NCI-H524 (cell line): ENCODE measurements at places on chromosomes 7 and 10.
A peak's percentile ranks its signal among the peaks of the same experiment; 100 is the strongest.

DNA sequence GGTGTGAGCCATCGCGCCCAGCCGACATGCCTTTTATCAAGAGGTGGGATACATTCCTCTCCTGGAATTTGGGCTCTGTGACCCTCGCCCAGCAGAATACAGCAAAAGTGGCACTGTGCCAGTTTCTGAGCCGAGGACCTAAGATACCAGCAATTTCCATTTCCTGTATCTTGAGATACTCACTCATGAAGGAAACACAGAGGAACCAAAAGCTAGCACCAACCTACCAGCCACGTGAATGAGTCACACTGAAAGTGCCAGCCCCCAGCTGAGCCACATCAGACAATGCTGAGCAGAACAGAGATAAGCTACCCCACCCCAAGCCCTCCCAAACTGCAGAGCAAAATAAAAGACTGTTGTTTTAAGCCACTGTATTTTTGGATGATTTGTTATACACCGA lies 56.3 kb downstream of the CACUL1 start:
- DNase-seq: no peak

GRCh38 chr10:114167985-114168384 lies 6.0 kb downstream of the CCDC186 start:
- no peak for DNase-seq

- no peak for DNase-seq
Measured at GRCh38 chr10:48383393-48383792, 76.9 kb downstream of the MAPK8 start.

DNA sequence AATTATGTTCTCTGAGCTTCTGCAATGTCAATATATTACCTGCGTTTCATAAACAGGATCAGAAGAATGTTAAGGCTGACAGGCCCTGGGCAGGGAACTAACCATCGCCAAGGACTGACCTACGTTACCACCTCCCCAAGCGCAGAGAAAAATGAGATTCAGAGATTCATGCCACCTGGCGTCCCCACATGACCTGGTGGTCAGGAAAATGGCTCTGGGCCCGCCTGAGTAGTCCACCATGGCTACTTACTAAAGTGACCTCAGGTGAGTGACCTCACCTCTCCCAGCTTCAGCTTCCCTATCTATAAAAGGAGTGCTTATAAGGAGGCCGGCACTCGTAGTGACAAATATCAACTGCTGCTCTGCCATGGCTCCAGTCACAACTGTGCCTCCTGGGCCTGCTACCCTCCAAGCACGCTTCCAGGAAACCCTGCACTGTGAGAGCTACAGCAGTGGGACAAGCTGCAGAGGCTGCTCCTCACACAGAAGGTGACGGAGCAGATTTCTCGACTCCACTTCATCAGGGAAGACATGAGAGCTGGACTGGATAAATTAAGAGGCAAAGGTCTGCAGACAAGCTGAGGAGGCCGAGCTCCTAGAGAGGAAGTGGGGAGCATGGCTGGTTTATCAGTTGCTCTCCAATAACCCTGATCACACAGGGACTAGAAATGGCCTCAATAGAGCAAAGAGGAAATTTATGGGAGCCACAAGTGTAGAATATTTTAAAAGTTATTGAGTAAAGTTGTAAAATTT lies 103.0 kb downstream of the RNF216 start:
- no peak for DNase-seq

GRCh38 chr10:86234107-86234506 lies 132.5 kb downstream of the GRID1 start:
- DNase-seq: no peak

GRCh38 chr7:150322833-150323681 lies at the start of the genes ACTR3C and LRRC61:
Gene ACTR3C, minus strand, starts transcription at chr7:150323545. Its CDS starts 28,249 bp downstream, at chr7:150295296.
Gene LRRC61, plus strand, starts transcription at chr7:150323355. Its CDS starts 13,507 bp downstream, at chr7:150336862.
- DNase-seq: peak; percentile 80

GRCh38 chr7:120987683-120988590 lies 574 bp upstream of the CPED1 start:
- peak; percentile 82 for DNase-seq

- DNase-seq: no peak
Measured at GRCh38 chr7:50182759-50183158, 89.7 kb upstream of the ZPBP start.

DNA sequence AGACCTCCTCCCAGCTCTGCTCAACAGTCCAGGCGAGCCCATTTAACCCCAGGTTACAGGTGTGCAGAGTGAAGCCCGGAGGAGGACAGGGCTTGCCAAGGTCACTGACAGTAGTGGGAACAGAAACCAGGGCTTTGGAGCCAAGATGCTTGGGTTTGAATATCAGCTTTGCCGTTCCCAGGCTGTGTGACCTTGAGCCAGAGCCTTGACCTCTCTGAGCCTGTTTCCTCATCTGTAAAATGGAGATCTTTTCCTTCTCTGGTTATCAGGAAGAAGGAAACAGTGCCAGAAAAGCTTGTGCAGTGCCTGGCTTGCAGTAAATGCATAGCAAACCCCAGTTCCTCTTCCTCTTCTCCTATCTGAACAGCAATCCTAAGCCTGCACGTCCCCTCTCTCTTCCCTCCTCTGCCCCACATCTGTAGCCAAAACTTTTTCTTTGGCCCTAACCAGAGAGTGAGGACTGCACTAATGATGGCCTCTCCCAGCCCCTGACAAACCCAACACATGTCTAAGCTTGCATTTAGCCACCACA lies 21.4 kb upstream of the MLXIPL start:
- no peak for DNase-seq

DNA sequence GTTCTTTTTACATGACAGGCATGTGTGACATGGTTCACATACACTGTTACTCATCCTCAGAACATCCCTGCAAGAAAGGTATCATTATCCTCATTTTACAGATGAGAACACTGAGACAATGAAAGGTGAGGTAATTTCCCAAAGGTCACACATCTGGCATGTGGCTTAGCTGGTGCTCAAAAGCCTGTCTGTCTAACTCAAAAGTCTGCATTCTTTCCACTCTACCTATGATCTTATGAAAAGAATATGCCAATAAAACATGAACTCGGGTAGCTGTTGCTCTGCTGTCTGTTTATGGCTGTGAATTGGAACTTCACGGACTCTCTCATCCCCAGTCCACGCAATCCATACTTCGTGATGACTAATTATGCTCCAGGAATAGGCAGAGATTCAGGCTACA lies 79.0 kb upstream of the ODAD2 start:
- DNase-seq: no peak

DNA sequence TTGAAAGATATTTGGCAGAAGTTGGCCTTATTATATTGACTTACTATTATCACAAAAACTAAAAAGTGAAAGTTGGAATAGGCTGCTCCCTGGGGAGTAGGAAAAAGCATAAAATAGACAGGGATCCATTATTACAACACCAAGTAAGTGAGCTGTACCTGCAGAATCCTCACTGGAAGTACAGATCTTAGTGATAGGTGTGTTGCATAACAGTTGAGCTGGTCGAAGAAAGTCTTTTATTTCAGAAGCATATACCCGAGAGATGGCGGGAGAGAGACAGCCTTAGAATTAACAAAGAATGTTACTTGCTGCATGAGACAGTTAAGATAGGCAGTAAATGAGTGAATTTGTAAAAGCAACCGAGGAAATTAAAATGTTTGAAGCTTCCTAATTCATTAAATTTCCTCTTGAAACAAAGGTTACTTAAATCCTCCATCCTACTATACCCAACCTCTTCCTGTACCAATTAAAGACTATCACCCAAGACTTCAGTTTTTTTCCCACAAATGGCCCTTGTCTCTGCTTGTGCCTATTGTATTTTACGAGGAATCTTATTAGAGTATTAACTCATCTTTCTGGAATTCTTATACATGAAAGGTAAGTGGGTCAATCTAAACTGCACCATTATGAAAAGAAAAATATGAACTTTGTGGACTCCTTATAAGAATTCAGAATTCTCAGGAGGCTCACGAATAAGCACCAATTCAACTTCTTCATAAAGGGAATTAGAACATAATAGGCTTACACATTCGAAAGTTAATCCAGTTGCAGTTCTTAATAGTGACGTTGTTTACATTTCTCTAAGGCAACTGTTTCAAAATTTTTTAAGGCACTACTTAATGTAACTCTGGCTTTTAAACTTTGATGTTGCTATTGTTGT lies 56.2 kb downstream of the CREM start:
- no peak for DNase-seq

DNA sequence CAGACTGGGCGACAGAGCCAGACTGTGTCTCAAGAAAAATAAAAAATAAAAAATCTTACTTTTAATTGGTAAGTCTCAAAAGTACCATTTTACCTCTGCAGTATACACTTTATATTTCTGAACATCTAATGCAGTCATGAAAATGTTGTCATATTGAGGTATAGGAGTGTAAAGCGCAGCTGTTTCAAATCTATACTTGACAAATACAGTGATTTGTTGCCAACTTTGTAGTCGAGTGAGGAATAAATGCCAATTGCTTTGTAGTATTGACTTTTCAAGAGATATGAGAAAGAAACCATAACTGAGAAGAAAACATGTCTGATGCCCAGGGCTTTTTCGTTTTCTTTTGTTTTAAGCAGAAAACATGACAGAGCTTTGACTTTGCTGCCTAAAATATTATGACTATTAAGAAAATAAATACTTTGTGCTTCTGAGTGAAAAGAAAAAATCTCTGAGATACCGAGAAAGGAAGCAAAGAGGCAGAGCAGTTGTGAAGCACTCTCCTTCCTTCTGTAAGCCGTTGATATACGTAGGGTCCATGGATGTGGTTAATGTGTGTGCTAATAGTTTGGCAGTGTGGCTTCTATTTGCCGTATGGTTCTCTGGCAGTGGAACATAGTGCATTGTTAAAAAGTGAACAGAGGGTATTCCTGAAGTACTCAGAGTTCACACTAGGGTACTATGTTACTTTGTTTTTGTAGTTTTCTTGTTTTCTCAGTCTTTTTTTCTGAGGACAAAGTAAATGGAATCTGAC lies 38.2 kb downstream of the AVL9 start:
- DNase-seq: no peak

- no peak for DNase-seq
Measured at GRCh38 chr10:74088722-74089121, 61.9 kb downstream of the AP3M1 start.

GRCh38 chr7:21426286-21427181 lies 1.3 kb upstream of the SP4 start:
- DNase-seq: no peak

DNA sequence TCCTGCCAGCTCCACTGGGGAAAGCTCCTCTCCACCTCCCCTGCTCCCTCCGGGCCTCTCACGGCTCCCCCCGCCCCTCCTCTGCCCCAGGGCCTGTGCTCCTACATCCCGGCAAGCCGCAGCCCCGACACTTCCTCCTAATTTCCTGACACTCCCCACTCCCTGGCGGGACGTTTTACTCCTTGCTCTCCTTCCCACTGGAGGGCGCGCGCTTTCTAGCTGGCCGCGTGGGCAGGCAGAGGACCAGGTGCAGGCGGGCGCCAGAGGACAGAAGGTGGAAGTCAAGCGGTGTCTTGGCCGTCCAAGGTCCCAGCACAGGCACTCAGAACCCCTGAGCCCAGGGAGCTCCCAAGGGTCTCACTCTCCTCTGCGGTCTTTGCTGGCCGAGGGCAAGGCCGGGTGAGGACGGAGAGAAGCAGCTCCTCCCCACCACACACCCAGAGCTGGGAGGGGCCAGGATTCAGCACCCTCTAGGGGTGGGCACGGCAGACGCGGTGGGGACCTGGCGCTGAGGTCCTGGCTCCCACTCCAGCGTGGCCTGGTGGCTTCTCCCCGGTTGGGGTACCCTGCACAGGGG lies 19.1 kb downstream of the ADAM8 start:
- DNase-seq: peak; percentile 19

DNA sequence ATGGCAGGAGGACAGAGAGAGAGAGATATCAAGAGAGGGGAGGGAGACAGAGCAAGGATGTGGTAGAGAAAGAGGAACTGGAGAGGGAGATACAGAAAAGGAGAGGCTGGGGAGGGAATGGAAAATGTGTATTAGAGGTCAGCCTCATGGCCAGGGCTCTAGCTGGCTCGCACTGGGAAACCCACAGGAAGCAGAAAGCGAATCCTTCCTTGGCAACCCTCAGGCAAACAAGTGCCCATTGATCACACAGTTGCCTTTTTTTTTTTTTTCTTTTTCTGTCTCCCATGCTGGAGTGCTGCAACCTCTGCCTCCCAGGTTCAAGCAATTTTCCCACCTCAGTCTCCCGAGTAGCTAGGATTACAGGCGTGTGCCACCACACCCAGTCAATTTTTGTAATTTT lies 391.2 kb downstream of the TYW1 start:
- no peak for DNase-seq

DNA sequence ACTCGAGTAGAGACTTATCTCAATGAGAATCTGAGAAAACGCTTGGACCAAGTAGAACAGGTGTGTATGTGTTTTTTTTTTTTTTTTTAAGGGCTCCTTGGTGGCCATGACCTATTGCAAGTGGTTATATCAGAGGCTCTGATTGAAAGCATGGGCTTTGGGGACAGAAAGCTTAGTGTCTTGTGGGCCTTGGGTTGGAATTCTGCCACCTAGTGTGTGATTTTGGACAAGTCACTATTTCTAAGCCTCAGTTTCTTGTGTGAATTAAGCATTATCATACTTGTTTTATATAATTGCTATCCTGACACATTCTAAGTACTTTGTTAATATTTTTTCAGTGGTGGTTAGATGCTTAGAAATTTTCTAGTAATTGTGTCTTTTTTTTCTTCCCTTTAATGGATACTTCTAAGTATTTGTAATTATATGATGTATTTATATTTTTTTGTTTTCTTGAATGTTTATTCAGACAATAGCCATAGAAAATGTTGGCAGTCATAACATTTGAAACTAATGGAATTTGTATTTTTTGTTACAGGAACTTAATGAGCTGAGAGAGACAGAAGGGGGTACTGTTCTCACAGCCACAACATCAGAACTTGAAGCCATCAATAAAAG lies 33.1 kb downstream of the SMC3 start:
- DNase-seq: peak; percentile 50

DNA sequence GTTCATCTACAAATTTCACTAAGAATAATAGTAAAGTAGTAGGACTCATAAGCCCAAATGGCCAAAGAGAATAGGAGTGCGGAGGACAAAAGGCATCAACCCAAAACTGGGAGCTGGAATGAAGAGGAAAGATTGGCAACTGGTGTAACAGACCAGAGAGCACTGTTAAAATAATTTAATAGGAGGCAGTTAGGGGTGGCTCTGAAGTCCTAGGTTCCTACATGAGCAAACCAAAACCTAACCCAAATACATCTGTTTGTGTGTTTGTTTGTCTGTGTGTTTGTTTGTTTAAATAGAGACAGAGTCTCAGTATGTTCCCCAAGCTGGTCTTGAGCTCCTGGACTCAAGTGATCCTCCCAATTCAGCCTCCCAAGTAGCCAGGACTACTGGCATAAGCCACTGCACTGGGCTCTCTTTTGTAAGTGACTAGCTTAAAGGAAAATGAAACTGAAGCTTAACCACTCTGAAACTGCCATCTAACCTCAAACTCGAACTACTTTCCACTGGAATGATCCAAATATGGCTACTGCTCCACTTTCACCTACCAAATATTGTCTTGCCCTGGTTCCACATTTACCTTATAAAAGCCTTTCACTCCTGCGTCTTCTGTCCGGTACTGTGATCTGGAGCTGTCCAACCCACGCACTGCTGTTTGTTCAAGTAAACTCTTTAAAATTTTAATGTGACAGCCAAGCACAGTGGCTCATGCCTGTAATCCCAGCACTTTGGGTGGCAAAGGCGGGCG lies 94.9 kb downstream of the AKR1D1 start:
- DNase-seq: no peak

GRCh38 chr7:18278316-18278715 lies 217.2 kb upstream of the HDAC9 start:
- no peak for DNase-seq

- DNase-seq: no peak
Measured at GRCh38 chr7:124780056-124780455, 14.5 kb upstream of the GPR37 start.

- DNase-seq: no peak
Measured at GRCh38 chr10:44755481-44755880, 155.7 kb upstream of the TMEM72 start.

- no peak for DNase-seq
Measured at GRCh38 chr10:84172467-84173356, 889 bp upstream of the GPR15LG start.

- DNase-seq: no peak
Measured at GRCh38 chr7:15747301-15747700, 60.8 kb upstream of the MEOX2 start.
